ENCODE measurements at places on chromosomes 7 and 10.

DNA sequence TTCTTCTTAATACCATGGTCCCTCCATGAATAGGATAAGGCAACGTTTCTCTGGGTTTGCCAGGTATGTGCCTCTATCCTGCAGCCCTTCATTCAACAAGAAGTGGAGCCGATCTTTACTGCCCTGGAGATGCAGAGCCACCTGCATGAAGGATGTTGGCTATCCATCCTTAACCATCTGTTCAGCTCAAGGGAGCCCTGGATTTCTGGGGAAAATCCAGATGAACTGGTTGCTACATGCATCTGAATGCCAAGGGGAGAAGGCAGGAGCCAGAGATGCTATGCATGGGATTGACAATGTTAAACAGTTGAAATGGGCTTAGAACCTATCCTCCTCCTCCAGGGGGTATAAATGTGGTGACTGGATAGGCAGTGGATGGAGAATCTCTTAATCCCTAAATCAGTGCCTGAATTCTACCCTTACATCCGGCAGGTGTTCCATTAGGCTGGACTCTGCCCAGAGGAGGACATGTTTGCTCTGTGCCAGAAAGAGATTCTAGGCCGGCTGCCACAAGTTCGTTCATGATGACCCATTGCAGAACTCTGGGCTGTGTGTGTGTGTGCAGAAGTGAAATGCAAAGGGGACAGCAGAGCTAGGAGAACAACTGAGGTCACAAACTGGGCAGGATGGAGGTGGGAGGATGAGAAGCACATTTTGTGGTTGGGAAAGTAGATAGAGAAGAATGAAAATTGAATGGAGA is 15.6 kb downstream of the CPED1 start:
- DNase-seq, result no peak

DNA sequence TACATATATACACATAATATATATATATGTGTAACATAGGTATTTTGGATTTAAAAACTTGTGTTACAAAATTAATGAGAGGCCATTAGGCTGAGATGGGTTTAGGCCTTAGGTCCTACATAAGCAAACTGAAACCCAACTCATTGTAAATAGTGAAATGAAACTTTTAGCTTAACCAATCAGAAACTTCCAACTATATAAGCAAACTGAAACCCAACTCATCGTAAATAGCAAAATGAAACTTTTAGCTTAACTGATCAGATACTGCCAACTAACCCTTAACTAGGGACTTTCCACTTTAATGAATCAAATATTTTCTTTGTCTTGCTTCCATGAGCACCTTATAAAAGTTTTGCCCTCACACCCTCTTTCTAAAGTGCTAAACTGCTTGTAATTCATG is 17.3 kb upstream of the SAMD9L start:
- DNase-seq, result no peak

- DNase-seq, result peak; percentile 62
Measured at GRCh38 chr7:26090927-26091519, 61.0 kb upstream of the NFE2L3 start.

GRCh38 chr10:86361156-86362128 is 5.2 kb downstream of the GRID1 start:
- no peak for DNase-seq

DNA sequence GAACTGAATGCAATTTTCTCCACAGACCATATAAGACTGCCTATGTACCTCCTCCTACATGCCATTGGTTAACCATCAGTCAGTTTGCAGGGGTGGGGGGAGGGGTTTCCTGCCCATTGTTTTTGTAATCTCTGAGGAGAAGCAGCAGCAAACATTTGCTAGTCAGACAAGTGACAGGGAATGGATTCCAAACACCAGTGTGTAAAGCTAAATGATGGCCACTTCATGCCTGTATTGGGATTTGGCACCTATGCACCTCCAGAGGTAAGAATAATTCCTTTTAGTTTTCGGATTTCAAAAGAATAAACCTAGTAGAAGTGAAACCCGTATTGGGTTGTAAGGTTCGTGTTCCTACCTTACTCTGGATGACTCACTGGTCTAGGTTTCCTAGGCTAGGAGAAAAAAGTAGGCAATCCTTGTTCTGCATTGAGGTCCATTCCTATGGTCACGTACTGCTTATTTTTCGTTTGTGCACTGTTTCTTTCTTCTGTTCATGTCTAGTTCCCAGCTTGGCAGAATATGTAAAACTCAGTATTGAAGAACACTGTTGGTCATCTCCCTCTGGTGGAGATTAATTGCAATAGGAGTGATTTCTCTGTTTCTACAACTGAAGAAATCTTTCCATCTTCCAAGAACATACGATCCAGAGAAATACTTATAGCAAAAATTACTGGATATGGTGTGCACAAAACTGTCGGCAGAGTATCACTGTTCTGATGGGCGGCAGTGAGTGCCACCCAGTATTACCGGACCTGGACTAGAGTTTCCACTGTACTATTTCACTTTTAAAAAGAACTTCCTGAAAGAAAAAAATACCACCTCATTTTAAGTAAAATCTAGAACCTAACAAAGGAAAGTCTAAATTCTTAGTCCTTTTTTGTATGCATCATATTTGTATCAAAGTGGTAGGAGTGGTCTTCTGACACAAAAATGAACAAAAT is at the start of gene AKR1C3:
Gene AKR1C3, plus strand, starts transcription at position 150 of the 941 bp plus-strand sequence. Its CDS starts 31 bp downstream, at position 181.
- DNase-seq, result no peak

GRCh38 chr7:90625562-90625961 is 29.4 kb downstream of the CDK14 start:
- DNase-seq, result peak; percentile 46

DNA sequence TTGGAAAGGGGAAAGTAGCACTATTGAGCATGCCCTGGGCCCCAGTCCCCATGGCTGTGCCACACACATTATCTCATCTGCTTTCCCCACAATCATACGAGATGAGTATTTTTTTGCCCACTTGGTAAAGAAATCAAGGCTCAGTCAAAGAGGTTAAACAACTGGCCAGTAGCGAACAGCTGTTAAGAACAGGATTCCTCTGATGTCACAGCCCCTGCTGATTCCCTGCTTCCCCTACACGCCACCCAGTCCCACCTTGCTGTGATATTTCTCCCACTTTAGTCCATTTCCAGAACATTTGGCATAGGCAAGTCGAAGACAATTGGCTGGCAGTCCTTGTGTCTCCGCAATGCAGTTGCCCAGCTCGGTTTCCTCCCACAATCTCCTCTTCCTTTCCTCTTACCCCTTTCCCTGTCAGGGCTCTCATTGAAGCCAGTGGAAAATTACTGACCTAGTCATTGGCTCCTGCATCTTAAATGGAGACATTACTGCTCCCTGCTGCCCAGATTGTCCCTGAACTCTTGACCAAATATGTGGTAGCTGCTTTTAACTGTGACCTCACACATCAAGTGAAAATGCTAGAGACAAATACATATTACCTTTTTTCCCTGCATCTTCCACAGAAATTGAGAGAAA is 56.5 kb upstream of the EEPD1 start:
- DNase-seq, result no peak

DNA sequence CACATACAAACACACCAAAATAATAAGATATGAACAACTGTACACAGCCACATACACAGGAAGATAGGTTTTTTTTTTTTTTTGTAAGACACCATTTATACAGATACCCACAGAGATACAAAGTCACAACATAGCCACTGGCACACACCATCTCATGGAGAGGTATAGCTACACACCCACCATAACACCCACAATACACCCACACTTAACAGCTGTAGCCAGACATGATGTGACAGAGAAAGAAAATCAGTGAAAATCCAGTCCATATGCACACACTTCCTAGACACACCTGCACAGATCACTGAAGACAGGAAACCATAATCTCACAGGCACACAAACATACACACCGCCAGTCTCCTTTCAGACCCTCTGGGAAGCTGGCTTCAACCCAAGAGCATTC is 62.4 kb upstream of the PAX2 start:
- DNase-seq, result no peak

DNA sequence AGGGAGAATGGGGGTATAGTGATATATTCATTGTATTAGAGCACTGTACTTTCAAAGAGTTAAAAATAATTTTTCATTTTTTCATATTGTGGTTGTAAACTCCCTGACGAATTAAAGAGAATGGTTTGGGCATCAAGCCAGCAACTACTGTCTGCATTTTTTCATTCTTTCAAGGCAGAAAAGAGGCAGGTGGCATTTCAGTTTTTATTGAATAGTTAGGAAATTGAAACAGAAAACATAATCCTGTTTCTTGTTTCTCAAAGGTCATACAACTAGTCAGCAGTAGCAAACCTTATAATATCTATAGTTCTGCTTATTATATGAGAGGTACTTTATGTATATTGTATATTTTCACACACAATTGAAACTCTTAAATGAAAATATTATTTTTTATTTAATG is 303.9 kb upstream of the KCND2 start:
- DNase-seq, result no peak

DNA sequence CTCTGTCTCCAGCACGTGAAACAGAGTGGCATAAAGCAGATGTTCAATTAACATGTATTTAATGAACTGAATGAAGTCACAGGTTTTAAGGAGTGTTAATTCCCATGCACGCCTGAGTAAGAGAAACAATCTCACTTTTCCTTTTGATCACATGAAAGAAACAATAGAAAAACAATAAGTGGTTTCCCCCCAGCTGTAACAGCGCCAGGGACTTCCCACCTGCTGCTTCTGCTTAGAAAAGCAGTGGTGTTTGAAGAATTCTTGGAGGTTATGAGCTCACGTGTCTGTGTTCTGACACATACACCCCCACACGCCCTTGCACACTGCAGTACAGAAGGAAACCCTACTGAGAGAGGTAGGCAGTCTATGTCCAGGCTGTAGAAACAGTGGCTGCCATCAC is 51.3 kb upstream of the FRMD4A start:
- no peak for DNase-seq

DNA sequence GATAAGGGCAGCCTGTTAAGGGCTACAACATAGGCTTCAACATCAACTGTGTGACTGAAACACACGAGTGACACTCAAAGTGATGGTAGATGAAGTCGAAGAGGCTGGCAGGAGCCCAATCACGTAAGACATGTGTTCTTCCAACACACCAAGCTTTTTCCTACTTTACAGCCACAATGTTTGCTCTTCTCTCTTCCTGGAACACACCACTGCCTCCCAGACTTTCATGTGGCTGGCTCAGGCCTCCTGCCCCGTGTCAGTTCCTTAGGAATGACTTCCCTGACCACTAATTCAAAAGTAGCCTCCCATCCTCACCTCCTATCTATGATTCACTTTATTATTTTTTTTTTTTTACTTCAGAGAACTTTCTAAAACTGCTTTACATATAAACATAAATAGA is 209.2 kb downstream of the GPAM start:
- DNase-seq, result no peak

DNA sequence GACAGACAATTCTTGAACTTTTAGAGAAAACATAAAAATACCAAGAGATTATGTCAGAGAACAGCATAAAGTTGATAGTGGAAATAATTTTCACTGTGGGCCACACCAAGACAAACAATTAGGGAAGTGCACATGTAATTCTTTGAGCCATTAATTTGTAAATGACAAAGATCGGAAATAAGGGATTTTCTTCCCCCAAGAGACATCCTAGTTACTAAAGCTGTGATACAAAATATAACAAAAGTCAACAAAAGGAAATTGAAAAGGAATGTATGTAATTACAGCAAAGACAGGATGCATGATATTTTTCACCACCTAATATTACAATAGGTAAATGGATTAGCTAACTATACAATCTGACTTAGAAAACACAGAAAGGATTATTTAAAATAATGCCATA is 12.4 kb upstream of the LRRC72 start:
- DNase-seq, result no peak

GRCh38 chr7:68787566-68787965 is 810.7 kb upstream of the AUTS2 start:
- peak; percentile 71 for DNase-seq

GRCh38 chr7:113134025-113134424 is 15.7 kb upstream of the SMIM30 start:
- no peak for DNase-seq

DNA sequence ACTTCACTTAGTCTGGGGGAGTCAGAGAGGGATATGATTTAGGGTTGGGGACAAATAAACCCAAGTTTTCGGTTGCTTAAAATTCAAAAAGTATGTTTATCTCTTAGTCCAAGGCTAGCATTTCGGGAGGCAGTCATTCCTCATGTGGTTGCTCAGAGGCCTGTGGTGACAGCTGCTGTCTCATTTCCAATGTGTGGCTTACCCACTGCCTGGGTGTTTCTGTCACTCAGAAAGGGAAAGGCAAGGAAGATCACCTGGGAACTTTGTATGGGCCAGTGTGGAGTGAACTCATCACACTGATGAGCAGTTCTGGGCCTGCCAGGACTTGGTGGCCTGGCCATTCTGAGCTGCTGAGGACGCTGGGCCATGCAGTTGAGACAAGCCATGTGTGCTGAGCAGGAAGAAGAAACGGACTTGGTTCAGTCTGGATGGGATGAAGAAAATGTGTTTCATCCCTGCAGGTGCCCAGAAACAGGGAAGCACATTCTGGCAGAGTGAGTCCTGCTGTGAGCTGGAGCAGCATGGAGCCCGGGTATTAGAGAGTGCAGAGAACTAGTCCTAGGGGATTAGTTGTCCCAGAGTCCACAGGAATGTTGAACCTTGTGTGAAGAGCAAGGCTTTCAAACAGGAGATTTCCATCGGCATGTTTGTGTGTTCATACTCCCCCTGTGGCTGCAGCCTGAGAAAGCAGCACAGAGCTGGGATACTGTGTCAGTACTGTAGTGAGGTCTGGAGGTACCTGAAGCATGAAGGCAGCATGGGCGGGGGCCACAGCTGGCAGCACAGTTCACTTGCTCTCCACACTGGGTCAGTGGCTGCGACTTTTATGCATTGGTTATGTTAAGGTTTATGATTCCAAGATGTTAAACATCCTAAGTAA is 211.1 kb upstream of the IGFBP3 start:
- peak; percentile 11 for DNase-seq

- peak; percentile 31 for DNase-seq
Measured at GRCh38 chr7:72337390-72338167, 74.6 kb downstream of the CALN1 start.

DNA sequence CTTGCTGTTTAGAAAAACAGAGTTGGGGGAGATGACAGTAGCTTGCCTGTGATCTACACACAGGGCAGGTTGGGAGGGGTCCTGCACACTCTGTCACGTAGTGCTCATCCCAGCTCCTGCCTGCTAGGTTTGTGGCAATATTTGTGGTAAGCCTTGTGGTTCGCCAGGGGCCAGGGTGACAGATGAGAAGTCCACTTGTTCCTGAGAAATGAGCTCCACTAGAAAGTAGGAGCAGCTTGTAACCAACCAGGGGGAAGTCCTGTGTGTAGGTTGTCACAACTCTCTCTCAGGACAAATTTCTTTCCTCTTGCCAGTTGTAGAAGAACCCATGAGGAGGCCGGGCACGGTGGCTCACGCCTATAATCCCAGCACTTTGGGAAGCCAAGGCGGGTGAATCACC is 147.0 kb downstream of the TCF7L2 start:
- DNase-seq, result no peak

- no peak for DNase-seq
Measured at GRCh38 chr7:69762821-69763352, 164.6 kb downstream of the AUTS2 start.

GRCh38 chr7:20539201-20539600 is 76.3 kb upstream of the ABCB5 start:
- no peak for DNase-seq

DNA sequence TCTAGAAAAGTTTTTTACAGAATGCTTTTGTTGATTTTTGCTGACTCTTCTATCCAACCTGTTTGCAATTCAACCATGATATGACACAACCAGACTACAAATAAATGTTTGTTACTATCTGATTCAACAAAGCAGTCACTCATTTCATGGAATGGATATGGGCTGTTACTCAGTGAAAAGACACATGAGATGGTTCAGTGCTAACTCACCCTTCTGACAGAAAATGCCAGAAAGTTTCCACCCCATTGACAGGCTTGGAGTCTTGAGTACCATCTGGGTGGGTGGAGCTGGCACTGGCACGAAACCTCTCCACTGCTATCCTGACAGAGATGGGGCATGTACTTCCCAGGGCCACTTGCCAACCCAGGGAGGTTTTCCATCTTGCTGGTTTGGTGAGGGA is 39.5 kb downstream of the RBM28 start:
- DNase-seq, result no peak

Measured in neuronal stem cell (in vitro differentiated cells).